ENCODE measurements at places on chromosomes 2 and 18.

DNA sequence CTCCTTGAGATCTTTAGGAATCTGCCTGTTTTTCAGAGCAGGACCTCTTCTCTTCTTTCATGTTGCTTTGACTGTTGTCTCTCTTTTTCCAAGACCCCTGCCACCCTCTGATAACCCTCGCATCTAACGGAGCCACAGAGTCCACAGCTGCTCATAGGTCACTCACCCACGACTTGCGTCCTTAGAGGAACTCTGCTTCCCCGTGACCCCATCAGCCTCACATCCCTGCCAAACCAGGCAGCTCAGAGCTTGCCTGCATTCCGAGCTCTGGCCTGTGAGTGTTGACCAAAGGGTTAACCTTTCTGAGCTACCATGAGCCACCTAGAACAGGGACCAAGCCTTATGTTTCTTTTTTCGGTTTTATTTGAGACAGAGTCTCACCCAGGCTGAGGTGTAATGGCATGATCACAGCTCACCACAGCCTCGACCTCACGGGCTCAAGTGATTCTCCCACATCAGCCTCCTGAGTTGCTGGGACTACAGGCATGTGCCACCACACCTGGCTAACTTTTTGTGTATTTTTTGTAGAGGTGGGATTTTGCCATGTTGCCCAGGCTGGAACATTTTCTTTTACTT lies 36.4 kb downstream of the CABLES1 start:
- DNase-seq: no peak

DNA sequence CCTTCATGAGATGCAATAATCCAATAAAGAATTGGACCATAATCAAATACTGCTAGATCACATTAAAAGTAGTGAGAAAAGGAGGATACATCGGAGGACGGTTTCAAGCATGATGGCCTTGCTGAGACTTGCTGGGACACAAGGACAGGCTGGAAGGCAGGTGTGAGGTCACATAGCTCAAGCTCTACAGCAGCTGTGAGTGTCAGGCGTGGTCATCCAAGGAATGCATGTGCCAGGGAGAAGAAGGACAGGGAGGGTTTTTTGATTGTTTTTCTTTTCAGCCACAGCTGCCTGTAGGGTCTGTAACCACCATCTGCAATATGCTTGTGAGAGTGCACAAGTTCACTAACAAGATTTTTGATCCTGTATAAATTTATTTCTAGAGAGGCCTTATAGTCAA lies 57.6 kb downstream of the BMP10 start:
- DNase-seq: no peak

DNA sequence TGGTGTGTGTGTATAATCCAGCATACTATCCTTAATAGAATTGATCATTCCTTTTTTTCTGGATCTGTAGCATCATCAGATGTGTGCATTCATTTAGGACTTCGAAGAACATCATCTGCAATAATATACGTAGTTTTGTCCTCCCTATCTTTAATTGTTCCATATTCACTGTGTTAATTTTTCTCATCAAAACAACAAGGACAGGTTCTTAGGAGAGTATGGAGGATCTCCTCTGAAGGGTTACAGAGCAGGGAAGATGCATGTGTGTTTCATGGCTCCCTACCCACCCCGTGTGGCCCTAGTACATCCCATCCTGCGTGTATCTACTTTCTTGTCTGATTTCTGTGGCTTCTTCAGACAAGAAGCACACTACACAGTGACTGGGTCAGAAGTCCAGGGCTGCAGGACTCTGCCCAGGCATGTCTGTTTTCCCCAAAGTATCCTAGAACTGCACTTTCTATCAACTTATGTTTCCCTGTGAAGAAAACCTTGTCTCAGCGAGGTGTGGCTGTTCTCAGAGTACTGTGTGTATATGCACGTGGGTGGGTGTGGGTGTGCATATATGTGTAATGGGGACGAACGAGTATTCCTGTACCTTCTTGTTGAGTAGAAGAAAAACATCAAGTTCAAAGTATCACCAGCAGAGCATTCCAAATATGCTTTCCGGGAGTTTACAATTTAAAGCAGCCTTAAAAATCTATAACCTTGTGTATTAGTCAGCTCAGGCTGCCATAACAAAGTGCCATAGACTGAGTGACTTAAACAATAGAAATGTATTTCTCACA lies 220.4 kb upstream of the FOSL2 start:
- DNase-seq: no peak

DNA sequence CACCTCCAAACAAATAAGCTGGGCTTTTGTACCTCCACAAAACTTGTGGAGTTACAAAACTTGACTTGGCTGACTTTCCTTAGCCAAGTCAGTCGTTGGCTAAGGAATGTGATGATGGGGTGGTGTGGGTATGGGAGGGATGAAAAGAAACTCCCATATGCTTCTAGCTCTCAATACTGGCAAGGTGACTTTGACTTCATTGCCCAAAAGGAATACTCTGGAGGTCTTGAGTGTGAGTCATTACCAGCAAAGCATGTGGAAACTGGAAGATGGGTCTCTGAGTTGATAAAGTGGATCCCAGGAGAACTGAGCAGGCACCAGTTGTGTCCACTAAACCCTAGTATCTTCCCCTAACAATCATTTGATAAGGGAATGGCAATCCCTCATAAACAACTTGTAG lies 226.7 kb downstream of the GULP1 start:
- no peak for DNase-seq

GRCh38 chr2:204325468-204325867 lies 219.8 kb upstream of the PARD3B start:
- DNase-seq: peak; percentile 19

DNA sequence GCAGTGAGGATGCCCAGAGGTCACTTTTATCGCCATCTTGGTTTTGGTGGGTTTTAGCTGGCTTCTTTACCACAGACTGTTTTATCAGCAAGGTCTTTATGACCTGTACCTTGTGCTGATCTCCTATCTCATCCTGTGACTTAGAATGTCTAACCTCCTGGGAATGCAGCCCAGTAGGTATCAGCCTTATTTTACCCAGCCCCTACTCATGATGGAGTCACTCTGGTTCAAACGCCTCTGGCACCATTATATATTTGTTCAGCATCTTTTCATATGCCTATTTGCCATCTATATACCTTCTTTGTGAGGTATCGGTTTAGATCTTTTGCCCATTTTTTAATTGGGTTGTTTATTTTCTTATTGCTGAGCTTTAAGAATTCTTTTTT lies 7.2 kb upstream of the CCNT2 start:
- no peak for DNase-seq

DNA sequence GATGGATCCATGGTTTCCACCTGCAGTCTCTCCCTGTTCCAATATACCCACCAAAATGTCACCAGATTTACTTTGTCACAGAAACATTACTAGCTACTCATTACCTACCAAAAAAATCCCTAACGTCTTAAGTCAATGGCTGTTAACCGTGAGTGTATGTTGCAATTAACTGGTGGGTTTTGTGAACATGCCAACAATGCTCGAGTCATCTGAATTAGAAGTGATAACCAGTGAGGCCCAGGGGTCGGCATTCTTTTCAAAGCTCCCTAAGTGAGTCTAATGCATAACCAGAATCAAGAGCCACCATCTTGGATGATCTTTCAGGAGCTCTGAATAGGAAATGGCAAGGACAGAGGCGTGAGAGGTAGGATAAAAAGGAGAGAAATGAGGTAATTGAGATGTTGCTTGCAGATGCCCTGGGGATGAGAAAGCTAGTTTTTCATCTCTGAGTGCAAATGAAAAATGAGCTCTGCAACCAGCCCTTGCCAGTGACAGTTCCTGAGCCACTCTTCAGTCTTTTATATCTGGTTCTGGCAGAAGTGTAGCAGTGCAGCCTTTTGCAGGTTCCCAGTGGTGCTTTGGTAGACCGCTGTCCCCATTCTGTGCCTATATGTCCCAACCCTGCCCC lies 130.0 kb upstream of the RND3 start:
- no peak for DNase-seq

GRCh38 chr2:102435741-102436140 lies 12.8 kb downstream of the IL18RAP start:
- no peak for DNase-seq

DNA sequence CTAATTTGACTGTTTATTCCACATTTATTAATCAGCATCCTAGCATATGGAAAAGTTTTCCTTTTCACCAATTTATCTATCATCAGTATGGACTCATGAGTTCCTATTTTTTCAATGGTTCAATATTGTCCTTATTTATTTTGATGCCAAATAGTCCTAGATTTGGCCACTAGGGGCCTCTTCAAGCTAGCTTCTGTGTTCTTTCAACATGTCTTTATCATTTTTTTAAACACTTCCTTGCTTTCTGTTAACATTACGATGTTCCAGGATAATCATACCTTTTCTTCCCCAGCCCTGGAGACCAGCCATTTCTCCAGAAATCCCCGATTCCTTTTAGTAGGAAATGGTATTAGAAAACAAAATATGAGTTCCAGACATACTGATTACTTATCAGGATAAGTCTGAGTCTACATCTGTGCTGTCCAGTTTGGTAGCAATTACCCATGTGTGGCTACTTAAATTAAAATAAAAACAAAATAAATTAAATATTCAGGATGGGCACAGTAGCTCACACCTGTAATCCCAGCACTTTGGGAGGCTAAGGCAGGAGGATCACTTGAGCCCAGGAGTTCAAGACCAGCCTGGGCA lies 70.6 kb downstream of the RPE start:
- no peak for DNase-seq

DNA sequence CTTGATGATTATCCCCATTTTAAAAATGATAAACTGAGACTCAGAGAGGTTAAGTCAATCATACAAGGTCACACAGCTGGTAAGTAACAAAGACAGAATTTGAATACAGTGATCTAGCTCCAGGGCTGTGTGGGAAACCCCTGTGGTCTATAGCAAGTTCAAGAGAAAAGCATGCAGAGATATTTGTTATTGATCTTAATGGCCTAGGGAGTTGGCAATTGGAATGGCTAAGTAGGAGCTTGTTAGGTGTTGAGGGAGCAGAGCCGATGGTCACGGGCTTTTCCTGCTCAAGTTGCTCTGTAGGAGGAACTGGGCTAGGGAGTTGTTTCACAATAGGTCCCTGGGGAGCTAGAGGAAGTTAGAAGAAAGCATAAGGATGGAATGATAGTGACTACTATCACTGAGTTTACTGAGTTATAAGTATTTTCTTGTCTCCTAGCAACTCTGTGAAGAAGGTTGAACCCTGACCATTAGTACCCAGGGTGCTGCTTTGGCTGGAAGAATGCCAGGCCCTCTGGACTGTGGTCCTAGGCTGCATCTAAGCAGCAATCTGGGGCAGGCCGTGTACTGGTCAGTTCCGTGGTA lies 30.0 kb downstream of the RNF125 start:
- no peak for DNase-seq

DNA sequence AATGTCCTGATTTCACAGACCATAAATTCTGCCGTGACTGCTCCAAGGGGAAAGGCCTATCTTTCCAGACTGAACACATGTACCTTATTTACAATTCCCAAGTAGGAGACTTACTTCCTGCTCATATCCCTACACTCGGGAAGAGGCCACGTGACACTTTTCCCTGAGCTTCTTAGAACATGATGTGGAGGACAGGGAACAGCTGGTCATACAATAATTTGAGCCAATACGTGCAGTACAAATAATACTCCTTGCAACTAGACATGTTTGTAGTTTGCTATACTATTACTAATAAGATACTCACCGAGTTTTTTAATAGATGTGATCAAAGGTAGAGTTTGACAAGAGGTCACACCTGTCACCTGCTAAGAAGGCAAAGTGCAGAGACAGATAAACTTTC lies 256.4 kb downstream of the SP3 start:
- DNase-seq: no peak

- no peak for DNase-seq
These were observed 151.7 kb upstream of the POU3F3 start for GRCh38 chr2:104702031-104702850.

DNA sequence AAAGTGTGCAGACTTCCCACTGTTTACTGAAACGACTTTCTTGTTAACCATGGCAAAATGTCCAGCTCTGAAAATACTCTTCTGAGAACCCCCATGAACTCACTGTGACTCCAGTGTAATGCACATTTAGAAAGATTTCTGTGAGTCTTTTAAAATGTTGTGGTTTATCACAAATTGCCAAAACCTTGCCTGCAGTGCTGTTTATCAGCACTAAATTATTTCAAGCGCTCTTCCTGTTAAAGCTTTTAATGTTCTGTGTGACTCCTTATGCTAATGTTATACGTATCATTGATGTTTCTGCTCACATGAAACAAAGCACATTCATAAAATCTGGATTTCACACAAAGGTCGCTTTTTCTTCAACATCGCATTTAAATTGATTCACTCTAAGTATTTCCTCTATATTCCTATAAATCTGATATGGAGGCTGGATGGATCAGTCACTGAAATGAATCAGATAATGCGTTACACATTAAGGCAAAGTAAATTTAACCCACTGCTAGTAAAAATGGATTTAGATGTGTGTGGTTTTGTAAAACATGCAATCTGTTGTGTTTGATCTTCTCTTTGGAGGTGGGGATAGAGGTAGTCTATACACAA lies 521.2 kb downstream of the NYAP2 start:
- DNase-seq: no peak

DNA sequence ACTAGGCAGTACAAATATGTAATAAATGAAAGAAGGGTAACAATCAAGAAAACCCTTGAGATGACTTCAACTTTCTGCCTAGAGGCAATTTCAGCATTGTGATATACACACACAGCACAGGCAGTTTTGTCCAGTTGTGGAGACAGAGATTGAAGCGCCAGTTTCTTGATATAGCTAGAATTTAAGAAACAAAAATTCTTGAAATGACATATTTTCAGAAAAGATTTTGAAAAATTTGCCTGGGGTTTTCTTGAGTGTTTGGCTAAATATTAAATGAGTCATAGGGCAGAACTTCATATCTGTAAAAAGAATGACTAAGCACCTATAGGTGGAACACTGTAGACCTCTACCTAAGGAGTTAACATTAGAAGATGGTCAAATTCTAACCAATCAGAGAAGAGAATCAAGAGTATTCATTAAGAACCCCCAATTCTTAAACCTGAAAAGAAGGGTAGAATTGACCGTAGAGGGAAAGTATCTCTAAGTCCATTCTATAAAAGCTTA lies 1266.8 kb upstream of the TMEFF2 start:
- no peak for DNase-seq

GRCh38 chr18:77148289-77148688 lies 15.7 kb upstream of the MBP start:
- DNase-seq: no peak

GRCh38 chr2:68432696-68433658 lies 34.1 kb downstream of the FBXO48 start:
- no peak for DNase-seq

Data from SHP77 treated with DMSO at 0.1 percent for 48 hours (cell line).